Activated CD8-positive, alpha-beta T cell treated with anti-CD3 and anti-CD28 coated beads for 36 hours (primary cell): ENCODE measurements at places on chromosomes 2 and 18. TPM values are rescaled to one million over a fixed set of nuclear protein-coding genes. Genes with fewer than 3 reads are reported as not detected.

GRCh38 chr2:182324665-182325064, 102.2 kb downstream of the PDE1A start:
- DNase-seq, result no peak

DNA sequence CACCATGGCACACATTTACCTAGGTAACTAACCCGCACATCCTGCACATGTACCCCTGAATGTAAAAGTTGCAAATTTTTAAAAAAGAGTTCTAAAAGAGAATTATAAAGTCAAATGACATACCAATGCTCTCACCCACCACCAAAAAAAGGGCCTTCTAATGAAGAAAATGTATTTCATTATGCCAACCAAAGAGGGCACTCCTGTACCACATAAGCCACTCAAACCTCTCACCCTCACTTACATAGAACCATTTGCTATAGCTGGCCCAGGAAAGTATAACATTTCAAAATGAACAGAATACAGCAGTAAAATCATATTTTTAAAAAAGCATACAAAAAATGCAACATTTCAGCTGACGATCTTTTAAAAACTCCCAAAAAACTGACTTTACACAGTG, 241.5 kb upstream of the PKDCC start:
- no peak for DNase-seq

- no peak for DNase-seq
These were observed 85.0 kb downstream of the TFCP2L1 start for GRCh38 chr2:121200011-121200347.

DNA sequence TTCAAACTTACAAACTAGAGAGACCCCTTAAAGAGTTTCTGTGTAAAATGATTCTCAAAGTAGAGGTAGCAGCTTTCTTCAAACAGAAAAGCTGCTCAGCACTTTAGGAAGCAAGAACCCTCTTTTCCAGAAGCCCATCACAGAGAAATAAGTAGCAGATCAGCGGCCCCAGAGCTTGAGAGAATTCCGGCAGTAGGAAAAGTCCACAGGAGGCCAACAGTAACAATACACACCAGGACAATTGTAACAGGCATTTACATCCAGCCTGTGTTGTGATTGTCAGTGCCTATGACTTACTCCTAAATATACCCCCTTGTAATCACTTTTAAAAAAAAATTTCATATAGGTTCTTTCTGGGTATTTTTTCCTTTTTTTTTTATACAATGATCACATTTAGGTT, 161.4 kb upstream of the ACVR2A start:
- no peak for DNase-seq

The ALPP gene
- total RNA-seq, result not detected

- DNase-seq, result no peak
These were observed 310.7 kb downstream of the CLIP4 start for GRCh38 chr2:29425866-29426265.

The SCN2A gene
- not detected for total RNA-seq

GRCh38 chr2:238433300-238433915, 6.7 kb downstream of the ASB1 start:
- no peak for DNase-seq

- DNase-seq, result no peak
These were observed 3.0 kb downstream of the SIX2 start for GRCh38 chr2:45006041-45006941.
